ENCODE measurements at places on chromosomes 13 and 19. TPM values are rescaled to one million over a fixed set of nuclear protein-coding genes. Genes with fewer than 3 reads are reported as not detected.

DNA sequence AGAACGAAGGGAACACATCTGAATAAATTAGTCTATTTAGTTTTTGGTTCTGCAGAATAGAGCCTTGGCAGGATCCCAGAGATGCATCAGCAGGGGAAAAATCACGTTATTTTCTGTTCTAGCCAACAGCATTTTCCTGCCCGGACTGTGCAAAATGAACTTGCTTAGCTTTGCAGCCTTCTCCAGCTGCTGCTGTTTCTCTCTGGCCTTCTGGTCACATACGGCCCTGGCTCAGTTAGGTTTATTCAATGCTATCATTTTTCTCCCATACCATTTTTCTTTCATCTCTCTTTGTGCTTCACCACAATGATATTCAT is 110.4 kb upstream of the KL start:
- DNase-seq: no peak
- H3K36me3 ChIP-seq: no peaks in the 10 kb centered on the region
- no peaks in the 10 kb centered on the region for H3K27me3 ChIP-seq

DNA sequence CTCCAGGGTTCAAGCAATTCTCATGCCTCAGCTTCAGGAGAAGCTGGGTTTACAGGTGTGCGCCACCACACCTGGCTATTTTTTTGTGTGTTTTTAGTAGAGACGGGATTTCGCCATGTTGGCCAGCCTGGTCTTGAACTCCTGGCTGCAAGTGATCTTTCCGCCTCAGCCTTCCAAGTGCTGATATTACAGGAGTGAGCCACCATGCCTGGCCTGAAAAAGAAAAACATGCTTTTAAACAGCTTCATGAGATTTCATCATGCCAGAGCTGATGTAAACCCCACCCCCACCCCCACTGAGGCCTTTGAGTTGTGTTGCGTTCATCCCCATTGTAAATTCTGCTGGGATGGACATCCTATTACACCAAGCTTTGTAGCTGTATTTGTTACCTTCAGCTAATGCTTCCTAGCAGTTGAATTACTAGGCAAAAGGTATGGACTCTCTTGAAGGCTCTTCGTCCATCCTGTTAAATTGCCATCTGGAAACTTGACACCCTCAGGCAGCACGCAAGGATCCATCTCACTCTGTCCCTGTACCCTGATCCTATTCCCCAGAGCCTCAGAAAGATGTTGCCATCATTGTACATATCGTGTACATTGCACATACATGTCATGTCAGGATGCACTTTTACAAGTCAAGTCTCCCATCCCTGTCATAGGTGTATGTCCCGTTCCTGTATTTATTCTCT is 47.3 kb downstream of the NFIX start:
- no peaks in the 10 kb centered on the region for H3K27me3 ChIP-seq
- peak overlapping the region; percentile 29 for H3K27ac ChIP-seq
- H3K4me3 ChIP-seq: no peak overlapping the region
- no peak for DNase-seq
- H3K36me3 ChIP-seq: peaks cover 18% of the 10 kb centered on the region
- peaks cover 53% of the 10 kb centered on the region for H3K4me1 ChIP-seq

- H3K4me3 ChIP-seq: no peak overlapping the region
- H3K4me1 ChIP-seq: no peaks in the 10 kb centered on the region
- no peaks in the 10 kb centered on the region for H3K36me3 ChIP-seq
These were observed 2.4 kb downstream of the SIGLECL1 start for GRCh38 chr19:51253088-51253806.

GRCh38 chr19:4012092-4012974 is 4.8 kb downstream of the PIAS4 start:
- H3K4me3 ChIP-seq: no peak overlapping the region
- no peaks in the 10 kb centered on the region for H3K27me3 ChIP-seq
- DNase-seq: no peak

DNA sequence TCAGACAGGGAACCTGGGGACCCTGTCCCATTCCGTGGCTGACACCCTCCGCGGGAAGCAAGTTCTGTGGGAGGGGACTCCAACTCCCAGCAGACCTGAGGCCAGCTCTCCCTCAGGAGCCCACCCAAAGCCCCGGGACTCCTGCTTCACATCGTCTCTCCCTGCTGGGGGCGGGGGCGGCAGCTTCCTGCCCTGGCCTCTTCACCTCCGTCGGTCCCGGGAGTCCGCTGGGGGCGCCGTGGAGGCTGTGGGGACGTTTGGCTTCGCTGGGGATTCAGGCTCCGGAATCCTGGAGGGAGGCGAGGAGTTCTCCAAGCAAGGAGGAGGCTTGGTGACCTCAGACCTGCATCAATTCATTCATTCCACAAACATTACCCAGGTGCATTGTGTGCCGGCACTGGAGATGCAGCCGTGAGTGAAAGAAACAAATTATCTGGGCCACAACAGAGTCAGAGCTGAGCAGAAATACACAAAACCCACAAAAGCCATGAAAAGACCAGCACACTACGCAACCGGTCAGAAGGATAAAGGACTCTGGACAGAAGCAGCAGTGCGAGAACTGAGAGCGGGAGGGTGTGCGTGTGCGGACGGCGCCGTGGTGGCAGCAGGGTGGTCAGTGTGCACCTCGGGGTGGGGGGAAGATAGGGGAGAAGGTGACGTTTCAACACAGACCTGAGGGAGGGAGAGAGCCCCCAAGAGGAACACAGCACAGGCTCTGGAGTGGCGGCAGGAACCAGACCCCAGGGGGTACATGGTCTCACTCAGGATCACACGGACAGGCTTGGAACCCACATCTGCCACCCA is 19.0 kb downstream of the EPS8L1 start:
- H3K4me3 ChIP-seq: no peak overlapping the region
- no peaks in the 10 kb centered on the region for H3K4me1 ChIP-seq
- H3K36me3 ChIP-seq: peaks cover 24% of the 10 kb centered on the region
- no peak overlapping the region for H3K27ac ChIP-seq
- no peaks in the 10 kb centered on the region for H3K27me3 ChIP-seq

GRCh38 chr13:37361608-37362007 is 237.0 kb downstream of the POSTN start:
- H3K27me3 ChIP-seq: no peaks in the 10 kb centered on the region
- H3K4me1 ChIP-seq: no peaks in the 10 kb centered on the region
- no peaks in the 10 kb centered on the region for H3K36me3 ChIP-seq

Gene CPT1C
- total RNA-seq: 1.3 TPM
